ENCODE measurements at places on chromosomes 3 and 15.

DNA sequence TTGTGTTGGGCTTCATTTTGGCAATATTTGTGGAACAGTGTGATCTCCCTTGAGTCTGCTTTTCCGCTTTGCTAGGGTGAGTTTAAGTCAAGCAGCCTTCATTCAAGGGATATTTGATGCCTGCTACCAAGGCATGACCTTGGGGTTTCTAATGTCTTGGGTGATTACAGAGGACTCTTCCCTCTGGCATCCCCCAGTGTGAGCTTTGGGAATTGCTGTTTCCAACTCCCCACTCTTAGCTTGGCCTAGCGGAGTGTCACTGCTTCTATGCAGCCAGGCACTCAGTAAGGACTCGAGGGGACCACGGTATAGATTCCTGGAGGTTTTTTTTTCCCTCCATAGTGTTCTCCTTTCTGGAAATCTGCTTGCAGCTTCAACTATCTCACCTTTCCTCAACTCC lies 21.1 kb downstream of the GCNT3 start:
- no peak for DNase-seq

- no peak for DNase-seq
Measured at GRCh38 chr3:46695177-46695961, 1.9 kb upstream of the ALS2CL start.

DNA sequence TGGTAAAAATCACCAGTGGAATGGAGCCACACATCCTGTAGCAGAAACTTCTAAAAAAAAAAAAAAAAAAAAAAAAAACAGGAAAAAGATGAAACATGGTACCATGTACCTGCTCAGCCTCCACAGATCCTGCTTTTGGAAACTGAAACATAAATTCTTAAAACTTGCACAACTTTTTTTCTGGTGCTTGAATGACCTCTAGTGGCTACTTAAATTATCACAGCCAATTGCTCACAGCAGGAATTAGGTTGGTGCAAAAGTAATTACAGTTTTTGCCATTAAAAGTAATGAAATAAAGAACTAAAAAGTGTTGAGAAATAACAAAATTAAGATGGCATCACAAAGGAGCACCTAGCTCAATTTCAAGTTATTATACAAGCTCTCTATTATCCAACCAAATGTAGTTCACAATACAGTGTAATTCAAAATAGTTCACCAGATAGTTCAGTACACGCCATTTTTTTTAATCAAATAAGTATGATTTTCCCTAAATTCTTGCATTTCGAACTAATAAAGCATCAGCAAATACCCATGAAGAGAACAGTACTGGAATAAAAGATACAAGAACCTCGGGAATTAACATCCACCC lies 80.6 kb downstream of the ULK4 start:
- no peak for DNase-seq

DNA sequence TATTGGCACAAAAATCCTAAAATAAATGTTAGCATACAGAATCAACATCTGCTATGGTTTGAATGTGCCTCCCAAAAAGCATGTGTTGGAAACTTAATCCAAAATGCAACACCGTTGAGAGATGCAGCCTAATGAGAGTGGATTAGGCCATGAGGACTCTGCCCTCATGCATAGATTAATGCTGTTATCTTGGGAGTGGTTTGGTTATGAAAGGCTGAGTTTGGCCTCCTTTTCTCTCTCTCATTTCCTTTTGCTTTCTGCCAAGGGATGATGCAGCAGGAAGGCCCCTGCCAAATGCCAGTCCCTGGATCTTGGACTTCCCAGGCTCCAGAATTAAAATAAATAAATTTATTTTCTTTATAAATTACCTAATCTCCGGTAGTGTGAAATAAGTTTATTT lies 49.4 kb downstream of the SYNM start:
- no peak for DNase-seq

DNA sequence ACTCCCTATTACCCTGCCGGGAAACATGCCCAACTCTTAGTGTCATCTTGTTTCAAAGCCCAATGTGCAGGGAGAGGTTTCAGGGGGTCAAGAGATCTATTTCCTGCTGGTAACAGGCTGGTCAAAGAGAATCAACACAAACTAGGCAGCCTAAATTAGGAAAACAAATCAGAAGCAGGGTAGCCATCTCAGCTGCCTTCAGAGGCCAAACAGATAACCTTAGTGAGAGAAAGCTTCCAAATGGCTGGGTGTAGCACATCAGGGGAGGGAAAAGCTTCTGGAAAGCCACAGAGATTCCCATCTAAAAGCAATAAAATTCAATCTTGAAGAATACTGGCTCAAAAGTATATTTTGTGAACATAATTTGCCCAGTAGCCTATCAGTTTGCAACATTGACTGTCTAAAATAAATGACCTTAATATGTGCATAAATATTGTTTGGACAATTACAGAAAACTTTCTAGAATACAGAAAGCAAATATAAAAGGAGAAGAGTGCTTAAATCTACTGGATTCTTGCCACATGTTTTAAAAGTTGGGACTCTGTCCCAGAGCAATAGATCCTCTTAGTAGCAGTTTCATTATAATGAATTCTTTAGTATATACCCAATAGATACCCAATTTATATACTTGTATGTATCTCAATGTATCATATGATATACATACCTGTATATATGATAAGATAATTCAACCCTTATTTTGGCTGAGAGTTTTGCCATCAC lies 371.9 kb upstream of the RARB start:
- no peak for DNase-seq

- DNase-seq, result no peak
Measured at GRCh38 chr15:101633356-101633755, 18.8 kb downstream of the TM2D3 start.

- no peak for DNase-seq
Measured at GRCh38 chr3:177553579-177553978, 356.3 kb upstream of the TBL1XR1 start.

DNA sequence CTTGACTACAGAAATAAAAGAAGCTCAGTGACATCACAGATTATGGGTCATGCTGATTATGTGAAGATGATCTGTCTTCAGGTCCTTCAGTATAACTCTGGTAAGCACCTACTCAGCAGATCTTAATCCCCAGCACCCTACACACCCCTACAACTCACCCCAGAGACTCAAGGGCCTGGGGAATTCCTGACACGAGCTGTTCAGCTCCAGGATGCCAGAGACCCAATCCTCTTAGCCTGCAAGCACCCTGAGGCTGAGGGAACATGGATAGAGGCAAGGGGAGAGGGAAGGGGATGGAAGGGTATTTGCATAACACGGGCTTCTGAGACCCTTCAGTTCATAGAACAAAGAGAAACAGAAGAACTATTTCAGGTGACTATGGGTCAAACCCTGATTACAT lies 13.0 kb downstream of the GLB1 start:
- no peak for DNase-seq

- no peak for DNase-seq
Measured at GRCh38 chr3:122619040-122619439, 41.6 kb downstream of the PARP15 start.

GRCh38 chr3:151305060-151305774 lies 11.4 kb downstream of the GPR87 start:
- DNase-seq, result no peak

DNA sequence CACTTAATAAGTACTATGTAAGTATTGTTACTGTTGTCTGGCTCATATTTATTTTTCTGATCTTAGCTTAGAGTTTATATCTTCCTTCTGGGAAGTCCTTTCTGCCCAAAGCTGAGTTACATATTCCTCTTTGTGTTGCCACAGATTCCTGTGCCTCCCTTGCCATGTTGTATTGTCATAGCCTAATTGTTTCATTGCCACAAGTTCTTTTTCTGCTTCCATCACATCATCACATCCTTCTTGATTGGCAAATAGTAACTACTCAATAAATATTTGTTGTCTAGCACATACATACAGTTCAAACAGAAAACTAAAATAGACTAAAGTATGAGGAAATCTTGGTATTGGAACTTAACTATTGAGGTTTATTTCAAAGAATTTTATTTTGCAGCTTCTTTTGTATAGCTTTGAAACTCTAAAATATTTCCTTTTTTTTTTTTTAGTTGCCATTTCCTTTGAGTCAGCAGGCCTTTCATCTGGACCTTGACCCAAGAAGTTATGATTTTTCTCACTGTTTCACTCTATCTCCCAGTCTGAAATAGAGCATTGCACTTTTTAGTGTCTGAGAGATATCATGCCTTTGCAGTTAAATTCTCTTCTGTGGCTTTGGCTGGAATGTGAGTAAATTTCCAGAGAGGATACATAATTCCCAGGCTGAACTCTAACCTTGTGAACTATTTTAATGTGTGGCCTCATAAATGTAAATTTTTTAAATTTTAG lies 98.2 kb downstream of the ZNF609 start:
- DNase-seq, result no peak

GRCh38 chr15:82398785-82399184 lies 30.8 kb upstream of the GOLGA6L9 start:
- no peak for DNase-seq

- DNase-seq, result no peak
Measured at GRCh38 chr15:72971766-72972165, 80.5 kb upstream of the NEO1 start.

GRCh38 chr3:114671741-114672510 lies 378.1 kb downstream of the TIGIT start:
- DNase-seq, result no peak

DNA sequence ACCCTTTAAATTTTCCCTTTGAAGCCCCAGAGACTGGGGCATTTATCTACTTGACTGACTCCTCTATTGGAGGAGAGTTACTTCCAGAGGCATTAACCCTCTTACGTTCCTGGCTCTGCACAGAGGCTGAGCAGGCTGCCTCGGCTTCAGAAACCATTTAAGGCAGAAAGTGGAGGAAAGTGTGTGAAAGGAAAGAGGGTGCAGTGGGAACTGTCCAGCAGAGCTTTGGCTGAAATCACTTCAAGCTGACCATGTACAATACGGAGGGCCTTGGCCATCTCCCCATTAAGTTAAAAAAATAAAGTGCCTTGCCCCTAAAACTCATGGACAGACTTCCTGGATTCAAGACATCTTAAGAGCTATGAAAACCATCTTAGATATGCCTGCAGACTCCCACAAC lies 238.7 kb downstream of the SV2B start:
- DNase-seq, result no peak

DNA sequence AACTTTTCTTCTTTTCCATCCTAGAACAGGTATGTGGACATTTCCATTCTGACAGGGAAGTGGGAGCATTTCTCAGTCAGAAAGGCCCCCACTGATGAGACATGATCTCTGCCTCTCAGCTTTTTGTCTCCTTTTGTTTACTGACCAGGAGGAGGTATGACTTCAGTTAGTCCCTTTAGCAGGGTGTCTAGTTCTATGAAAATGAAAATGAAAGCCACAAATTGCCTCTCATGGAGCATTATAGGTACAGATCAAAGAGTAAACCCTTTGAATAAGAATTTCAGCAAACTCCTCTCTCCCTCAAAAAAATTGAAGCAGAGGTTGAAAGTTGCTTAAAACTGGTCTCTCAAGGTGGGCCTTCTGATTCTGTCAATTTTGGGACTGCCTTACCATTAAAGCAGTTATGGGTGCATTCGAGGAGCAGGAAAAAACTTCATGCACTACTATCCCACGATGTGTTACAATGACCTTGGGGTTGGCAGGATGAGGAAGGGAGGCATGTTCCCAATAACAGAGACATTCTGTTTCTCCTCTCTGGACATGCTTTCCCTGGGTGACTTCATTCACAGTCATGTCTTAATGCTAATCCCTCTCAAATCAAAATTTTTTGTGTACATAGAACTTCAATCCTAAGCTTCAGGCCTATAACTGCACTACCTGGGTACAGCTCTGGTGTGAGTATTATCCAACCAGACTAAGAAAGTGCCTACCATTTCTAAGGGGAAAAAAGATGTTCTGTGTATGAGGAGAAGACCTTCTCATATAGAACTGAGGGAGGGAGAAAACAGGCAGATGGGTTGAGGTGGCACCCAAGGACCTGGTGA lies 50.6 kb upstream of the TBC1D23 start:
- DNase-seq, result no peak

GRCh38 chr3:155753038-155753639 lies 8.3 kb upstream of the PLCH1 start:
- DNase-seq, result no peak

- DNase-seq, result no peak
Measured at GRCh38 chr15:40984964-40985363, 31.7 kb downstream of the CHAC1 start.

DNA sequence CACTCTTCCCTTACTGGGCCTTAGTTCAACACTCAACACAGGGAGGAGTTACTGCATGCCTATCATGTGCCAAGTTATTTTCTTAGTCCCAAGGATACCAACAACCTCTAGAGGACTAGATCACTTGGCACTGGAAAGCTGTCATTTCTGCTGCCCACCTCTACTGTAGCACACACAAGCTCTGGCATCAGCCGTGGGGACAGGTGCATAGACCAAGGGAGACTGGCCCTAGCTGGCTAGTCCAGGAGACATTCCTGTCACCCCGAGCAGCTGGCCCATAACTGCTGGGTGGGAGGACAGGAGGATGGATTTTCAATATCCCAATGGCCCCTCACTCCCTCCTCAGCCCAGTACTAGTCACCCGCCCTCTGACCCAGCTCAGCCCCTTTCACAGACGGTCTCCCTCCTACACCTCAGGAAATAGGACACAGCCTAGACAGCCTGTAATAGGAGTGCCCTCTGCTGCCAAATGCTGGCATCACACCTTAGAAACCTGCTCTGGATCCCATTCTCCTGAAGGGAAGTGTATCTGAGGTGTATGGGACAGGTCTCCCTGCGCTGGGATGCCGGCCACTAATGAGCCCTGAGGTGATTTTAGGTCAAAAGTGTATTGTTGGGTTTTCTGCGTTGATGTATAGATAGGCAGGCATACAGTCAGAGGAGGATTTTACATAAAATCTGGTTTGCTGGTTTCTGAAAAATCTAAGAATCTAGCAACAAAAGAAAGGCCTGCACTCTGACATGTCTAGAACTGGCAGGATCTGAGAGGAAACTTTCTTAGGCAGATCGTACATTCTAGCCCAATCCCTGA lies 3.4 kb upstream of the DZIP1L start:
- DNase-seq, result peak; percentile 20

DNA sequence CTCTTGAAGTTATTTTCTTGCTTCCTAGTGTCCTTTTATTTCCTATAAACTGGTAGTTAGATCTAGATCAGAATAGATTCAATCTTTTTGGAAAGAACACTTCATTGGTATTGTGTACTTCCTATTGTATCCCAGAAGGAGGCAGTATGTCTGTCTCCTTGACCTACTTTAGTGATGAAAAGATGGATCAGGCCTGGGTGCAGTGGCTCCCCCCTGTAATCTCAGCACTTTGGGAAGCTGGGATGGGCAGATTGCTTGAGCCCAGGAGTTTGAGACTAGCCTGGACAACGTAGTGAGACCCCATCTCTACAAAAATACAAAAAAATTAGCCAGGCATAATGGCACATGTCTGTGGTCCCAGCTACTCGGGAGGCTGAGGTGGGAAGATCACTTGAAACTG lies 12.0 kb downstream of the BSN start:
- no peak for DNase-seq

Measured in T-cell (primary cell).